ENCODE measurements at places on chromosomes 7 and 10. TPM values are rescaled to one million over a fixed set of nuclear protein-coding genes. Genes with fewer than 3 reads are reported as not detected.

KLF14 gene
- total RNA-seq: not detected

HOXA7 gene
- total RNA-seq: not detected

ELFN1 gene
- total RNA-seq: 0.10 TPM

CSTF2T gene
- total RNA-seq: 54.9 TPM

STEAP4 gene
- total RNA-seq: not detected

CPA2 gene
- not detected for total RNA-seq

KCNH2 gene
- total RNA-seq: 0.91 TPM

APBB1IP gene
- 59.3 TPM for total RNA-seq

GIMAP6 gene
- total RNA-seq: 170 TPM

CALHM1 gene
- total RNA-seq: 0.17 TPM

SPDYE5 gene
- not detected for total RNA-seq

CTTNBP2 gene
- not detected for total RNA-seq

Measured in T-helper 1 cell treated with Interleukin-12 subunit alpha and Interleukin-12 subunit beta and Interleukin-4 antibody, amounts not matched to agents 30 ng/mL and 1 ng/mL, for 36 hours (primary cell).